Dermis blood vessel endothelial cell (primary cell): ENCODE measurements at places on chromosomes 2 and 18. TPM values are rescaled to one million over a fixed set of nuclear protein-coding genes. Genes with fewer than 3 reads are reported as not detected.

SCN9A gene
- 0.34 and 0.56 TPM in 2 replicates for total RNA-seq

ECEL1 gene
- not detected in 2 replicates for total RNA-seq

NEU4 gene
- total RNA-seq = not detected in 2 replicates

SLC9A4 gene
- total RNA-seq = not detected in 2 replicates

CCDC102B gene
- total RNA-seq = 15.1 and 20.3 TPM in 2 replicates

ERBB4 gene
- total RNA-seq = 0.14 and 0.17 TPM in 2 replicates

DPP10 gene
- not detected in 2 replicates for total RNA-seq

POTEE gene
- 0.17 and 0.47 TPM in 2 replicates for total RNA-seq

ANKRD23 gene
- 1.1 and 1.5 TPM in 2 replicates for total RNA-seq

FEV gene
- not detected in 2 replicates for total RNA-seq

MAL gene
- 0.88 and 4.8 TPM in 2 replicates for total RNA-seq

DNAJC5G gene
- 0.93 and 2.7 TPM in 2 replicates for total RNA-seq

ZNF385B gene
- not detected in 2 replicates for total RNA-seq

LRRTM4 gene
- total RNA-seq = not detected in 2 replicates

SMAD4 gene
- 96.6 and 100 TPM in 2 replicates for total RNA-seq

ST6GAL2 gene
- total RNA-seq = 0.28 TPM in 1 of 2 replicates, not detected in the other

CD207 gene
- total RNA-seq = not detected in 2 replicates

G6PC2 gene
- total RNA-seq = not detected in 2 replicates

SLC5A6 gene
- total RNA-seq = 52.8 and 58.4 TPM in 2 replicates

FHOD3 gene
- total RNA-seq = 0.14 and 0.34 TPM in 2 replicates

FRZB gene
- 0.37 and 0.68 TPM in 2 replicates for total RNA-seq

TNFAIP6 gene
- total RNA-seq = under 0.01 TPM in 1 of 2 replicates, not detected in the other

HOXD8 gene
- total RNA-seq = 30.3 and 33.0 TPM in 2 replicates

CPS1 gene
- 0.42 and 0.85 TPM in 2 replicates for total RNA-seq

ATP6V1B1 gene
- total RNA-seq = not detected in 2 replicates

OSR1 gene
- 0.09 and 0.17 TPM in 2 replicates for total RNA-seq

MEIS1 gene
- total RNA-seq = 1.3 and 3.4 TPM in 2 replicates

LRRC30 gene
- not detected in 2 replicates for total RNA-seq
